ENCODE measurements at places on chromosomes 4 and X. TPM values are rescaled to one million over a fixed set of nuclear protein-coding genes. Genes with fewer than 3 reads are reported as not detected.

Gene HMX1
- not detected for total RNA-seq

Gene PHF8
- 21.5 TPM for total RNA-seq

Gene YY2
- total RNA-seq: 0.68 TPM

Gene FGFBP2
- total RNA-seq: not detected

Gene GLRA3
- not detected for total RNA-seq

Gene SPARCL1
- not detected for total RNA-seq

Gene PNMA6A
- total RNA-seq: 0.57 TPM

Gene DOK7
- total RNA-seq: 2.7 TPM

Gene GPR143
- total RNA-seq: 0.64 TPM

Gene SSX3
- not detected for total RNA-seq

Gene NMU
- 4.7 TPM for total RNA-seq

Gene MTMR8
- 1.1 TPM for total RNA-seq

Gene PASD1
- total RNA-seq: not detected

Gene NEXMIF
- total RNA-seq: 0.07 TPM

Gene ZNF711
- 3.4 TPM for total RNA-seq

Gene DIAPH2
- 17.3 TPM for total RNA-seq

Gene KCNIP4
- 0.34 TPM for total RNA-seq

Gene SLC39A8
- total RNA-seq: 8.9 TPM

Gene TAF7L
- under 0.01 TPM for total RNA-seq

Gene GDPD2
- 1.0 TPM for total RNA-seq

Gene ZXDB
- 18.5 TPM for total RNA-seq

Gene MSN
- total RNA-seq: 155 TPM

Gene H2BW2
- not detected for total RNA-seq

Gene OPN1MW
- total RNA-seq: not detected

Gene POLN
- total RNA-seq: 1.4 TPM

Gene ZNF674
- 10.4 TPM for total RNA-seq

Gene TXLNG
- 26.6 TPM for total RNA-seq

Gene RAB40A
- 0.21 TPM for total RNA-seq

Gene DRP2
- total RNA-seq: under 0.01 TPM
